AG10803 (cell line): ENCODE measurements at places on chromosomes 1 and 21.

DNA sequence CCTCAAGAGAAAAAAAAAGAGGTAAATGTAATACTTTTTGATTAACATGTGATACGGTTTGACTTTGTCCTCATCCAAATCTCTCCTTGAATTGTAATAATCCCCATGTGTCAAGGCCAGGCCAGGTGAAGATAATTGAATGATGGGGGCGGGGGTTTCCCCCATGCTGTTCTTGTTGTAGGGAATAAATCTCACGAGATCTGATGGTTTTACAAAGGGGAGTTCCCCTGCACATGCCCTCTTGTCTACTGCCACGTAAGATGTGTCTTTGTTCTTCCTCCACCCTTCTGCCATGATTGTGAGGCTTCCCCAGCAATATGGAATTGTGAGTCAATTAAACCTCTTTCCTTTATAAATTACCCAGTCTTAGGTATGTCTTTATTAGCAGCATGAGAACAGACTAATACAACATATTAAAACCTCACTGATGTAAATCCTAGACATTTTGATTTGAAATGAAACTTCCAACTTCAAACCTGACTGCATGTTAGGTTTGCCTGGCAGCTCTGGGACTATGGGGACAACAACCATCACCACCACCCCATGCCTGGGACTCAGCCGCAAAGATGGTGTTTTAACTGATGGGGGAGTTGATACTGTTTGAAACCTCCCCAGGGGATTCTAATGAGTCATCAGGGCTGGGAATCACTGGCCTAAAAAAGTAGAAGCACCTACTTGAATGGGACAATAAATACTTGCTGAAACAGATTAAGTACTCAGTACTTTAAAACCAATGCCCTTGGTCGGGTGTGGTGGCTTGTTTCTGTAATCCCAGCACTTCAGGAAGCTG lies 32.8 kb upstream of the BACH1 start:
- DNase-seq, result no peak

DNA sequence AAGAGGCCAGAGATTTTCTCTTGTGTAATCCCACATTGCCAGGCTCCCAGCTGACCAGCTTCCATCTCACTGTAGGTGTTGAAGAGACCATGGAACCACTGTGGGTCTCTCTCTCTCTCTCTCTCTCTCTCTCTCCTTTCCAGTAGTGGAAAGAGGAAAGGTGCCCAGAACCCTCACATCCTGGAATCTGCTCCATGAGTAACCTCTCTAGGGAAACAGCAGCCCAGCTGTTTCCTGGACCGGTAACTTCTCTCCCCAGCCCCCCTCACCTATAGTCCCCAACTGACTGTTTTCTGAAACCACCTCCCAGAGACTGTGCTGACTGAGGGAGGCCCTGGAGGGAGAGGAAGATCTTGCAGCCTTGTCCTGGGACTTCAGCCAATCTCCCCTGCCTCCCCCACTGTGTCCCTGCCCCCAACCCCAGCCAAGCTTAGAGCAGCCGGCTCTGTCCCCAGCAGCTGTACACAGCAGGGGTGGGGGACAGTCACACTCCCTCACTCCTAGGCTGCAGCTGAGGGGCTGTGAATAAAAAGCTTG lies 20.6 kb upstream of the SLC45A3 start:
- no peak for DNase-seq

- peak; percentile 40 for DNase-seq
Observed at GRCh38 chr1:203104789-203105390, 19.1 kb upstream of the MYOG start.

DNA sequence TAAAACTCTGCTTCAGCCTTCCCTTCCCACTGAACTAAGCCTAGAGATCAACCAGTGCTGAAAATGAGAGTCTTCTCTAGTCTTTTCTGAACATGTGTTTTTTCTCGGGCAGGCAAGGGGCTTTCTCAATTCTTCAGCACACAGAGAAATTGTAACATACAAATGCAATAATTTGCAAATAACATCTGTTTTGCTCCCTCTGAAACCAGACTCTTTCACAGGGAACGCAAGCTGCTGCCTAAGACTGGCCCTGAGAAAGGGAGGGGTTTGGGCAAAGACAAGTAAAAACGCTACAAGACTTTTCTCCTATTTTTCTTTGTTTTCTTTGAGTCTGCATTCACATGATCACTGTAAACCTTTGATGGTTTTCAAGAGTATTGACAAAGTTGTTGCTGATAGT lies 39.6 kb upstream of the VN1R5 start:
- DNase-seq, result no peak

DNA sequence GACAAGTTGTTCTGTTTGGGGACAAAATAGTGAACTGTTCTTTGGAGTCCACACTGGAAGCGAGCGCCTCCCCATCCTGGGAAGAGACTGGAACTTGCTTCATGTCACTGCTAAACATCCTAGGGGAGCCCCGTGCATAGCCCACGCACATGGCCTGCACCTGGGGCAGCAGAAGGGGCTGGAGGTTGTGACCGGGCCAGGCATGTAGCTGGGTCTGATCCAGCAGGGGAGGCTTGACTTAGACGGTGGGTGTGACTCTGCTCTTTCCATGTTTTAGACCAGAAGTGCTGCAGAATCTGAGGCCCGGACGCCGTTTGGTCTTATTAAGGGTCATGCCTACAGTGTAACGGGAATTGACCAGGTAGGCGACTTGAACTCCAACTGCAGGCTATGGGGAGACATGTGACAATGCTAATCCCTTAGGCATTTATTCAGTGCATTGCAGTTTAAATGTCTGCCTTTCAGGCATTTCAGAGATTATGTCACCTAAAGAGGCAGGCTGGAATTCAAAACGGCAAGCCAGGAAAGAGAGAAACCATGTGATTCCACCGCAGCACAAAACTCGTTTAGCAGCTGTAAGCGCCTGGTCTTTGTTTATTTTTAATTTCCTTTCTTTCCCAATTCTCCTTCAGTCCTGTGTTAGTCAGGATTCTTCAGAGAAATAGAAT lies 21.8 kb downstream of the CAPN9 start:
- DNase-seq, result peak; percentile 65

- DNase-seq, result no peak
Observed at GRCh38 chr1:212794561-212795014, 2.9 kb downstream of the TATDN3 start.

DNA sequence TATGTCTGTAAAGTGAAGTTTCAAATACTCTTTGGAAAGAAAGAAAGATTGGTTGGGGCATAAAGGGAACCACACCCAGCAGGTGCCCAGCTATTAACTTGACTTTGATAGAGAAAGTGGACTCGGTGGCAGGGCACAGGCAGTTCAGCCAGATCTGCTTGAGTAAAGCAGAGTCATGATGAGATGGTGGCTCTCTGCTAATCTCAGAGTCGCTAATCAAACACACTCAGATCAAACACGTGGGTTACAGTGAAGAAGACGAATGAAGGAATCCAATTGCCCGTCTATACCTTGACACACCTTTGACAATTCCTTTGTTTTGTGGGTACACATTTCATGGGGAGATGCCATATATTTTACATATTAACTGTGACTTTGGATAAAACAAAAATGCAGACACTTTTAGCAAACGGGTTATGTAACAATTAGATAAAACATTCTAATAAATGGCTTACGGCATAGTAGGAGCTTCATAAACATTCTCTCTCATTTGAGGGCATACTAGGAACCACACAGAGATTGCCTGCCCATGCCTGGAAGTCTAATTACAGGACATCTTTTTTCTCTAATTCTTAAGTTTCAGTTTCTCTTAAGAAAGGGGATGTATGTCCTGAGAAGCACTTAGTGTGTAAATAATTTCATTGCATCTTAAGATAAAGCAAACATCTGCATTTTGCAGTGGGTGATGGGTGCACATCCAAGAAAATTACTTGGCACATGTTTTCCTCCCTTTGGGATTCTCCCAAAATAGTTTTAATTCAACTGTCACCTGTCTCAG lies 7.2 kb downstream of the CBR1 start:
- no peak for DNase-seq

DNA sequence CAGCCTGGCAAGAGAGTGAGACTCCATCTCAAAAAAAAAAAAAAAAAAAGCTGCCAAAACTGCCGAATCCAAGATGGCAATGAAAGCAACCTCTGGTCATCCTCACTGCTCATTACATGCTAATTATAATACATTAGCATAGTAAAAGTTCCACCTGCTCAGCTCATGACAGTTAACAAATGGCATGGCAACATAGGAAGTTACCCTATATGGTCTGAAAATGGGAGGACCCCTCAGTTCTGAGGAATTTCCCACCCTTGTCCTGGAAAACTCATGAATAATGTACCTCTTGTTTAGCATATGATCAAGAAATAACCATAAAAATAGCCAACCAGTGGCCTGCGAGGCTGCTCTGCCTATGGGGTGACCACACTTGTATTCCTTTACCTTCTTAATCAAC lies 93.1 kb upstream of the PGBD5 start:
- no peak for DNase-seq

DNA sequence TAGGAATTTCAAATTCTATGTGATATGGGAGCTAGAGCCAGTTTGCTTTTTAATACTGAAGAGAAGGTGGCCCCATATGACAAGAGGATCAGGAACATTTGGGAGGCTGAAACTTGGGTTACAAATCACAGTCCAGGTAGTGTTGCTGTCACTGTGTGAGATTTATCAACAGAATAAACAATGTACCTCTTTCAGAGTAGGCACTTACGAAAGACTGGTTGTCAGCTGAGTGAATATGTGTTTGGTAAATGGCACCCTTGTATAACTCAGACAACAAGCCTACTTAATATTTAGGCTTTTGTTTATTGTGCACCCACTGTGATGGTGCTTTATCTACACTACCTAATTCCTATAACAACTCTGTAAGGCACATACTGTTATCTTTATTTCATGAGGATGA lies 7.4 kb upstream of the HAO2 start:
- no peak for DNase-seq

DNA sequence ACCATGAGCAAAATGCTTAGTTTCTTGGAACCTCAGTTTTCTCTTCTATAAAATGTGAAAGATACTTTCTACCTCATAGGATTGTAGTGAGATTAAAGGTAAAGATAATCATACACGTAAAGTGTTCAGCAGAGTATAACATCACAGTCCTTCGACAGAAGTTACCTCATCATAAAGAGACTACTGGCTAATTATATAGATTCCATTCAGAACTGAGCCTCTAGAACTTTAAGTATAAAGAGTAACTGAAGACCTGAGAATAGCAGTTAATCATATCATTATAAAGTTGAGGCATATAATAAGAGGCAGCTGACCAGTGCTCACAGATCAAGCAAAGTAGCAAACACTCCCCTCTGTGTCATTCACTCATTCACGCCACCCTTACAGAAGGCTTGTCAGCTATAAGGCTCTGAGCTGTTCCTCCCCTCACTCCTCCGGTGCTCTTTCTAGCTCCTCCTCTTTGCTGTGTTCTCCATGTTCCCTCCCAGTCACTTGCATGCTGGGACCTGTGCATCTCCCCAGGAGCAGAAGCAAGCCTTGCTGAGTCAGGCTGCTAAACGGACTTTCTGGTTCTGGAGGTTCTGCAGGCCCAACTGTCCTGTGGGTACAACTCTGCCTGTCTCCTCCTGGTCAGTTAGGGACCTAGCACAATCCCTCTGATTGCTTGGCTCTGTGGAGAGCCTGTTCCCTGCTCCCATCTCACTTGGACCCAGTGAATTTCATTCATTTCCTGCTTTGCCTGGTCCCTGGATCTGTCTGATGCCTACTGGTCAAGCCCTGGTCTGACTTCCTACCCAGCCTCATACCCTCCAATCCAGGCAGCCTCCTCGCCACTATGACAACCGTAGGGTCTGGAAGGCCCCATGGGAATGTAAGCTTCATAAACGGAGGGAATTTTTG lies 28.3 kb upstream of the LY9 start:
- no peak for DNase-seq

DNA sequence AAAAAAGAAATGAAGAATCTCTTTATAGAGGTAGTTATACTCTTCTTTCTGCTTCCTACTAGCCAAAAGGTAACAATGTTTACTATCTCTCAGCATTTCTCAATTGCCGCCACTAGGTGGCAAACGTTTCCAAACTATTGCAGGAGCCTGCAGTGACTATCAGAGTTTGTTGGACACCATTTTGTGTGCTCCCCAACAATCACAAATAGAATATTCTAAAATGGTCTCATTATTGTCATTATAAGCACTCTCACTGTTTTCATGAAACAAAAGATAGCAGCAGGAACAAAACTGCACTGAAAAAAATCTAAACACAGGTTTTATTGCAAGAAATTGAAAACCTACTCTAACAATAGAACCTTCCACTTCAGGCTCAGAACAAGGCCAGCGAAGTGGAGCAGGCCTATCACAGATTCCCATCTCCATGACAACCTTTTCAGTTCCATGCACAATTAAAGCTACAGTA lies 83.9 kb upstream of the PLPPR4 start:
- peak; percentile 74 for DNase-seq

- DNase-seq, result no peak
Observed at GRCh38 chr1:28135371-28136168, 40.9 kb downstream of the PTAFR start.

DNA sequence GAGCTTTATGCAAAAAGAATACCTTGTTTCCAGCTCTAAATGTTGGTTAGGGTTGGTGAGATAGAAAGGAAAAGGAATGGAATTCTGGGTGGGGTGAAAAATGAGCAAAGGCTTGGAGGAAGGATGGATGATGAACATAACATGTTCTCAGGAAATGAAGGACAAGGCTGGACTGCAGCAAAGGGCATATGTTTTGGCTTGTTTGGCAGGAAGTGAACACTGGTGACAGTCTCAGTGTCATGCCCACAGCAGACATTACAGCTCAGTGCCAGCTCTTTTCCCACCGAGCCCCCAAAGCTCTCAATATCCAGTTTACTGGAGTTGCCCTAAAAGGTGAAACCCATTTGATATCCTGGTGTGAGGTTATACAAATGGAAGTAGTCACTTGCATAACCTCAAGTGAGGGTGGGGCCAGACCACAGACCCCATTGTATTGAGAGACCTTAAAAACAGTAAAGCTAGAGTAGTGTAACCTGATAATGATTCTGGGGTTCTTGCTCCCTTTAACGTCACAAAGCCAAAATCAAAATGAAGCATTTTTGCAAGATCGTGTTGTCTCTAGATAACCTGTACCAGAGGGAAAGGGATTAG lies 270.6 kb downstream of the NFIA start:
- no peak for DNase-seq

DNA sequence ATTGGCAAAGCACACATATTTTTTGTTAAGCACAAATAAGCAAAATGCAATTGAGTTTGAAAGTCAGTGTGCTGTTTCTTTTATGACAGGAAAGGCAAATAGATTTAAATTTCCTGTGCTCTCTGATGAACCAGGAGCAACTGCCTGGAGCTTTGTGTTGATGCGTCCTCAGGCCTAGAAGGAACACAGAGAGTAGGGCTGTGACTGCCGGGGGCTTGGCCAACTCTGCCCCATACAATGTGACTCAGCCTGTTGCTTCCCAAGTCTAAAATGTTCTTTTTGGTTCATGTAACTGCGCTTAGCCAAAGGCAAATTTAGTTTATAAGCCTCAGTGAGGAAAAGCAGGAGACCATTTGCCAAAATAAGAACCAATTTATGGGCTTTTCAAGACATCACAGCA lies 37.5 kb downstream of the TOR1AIP2 start:
- DNase-seq, result no peak

- DNase-seq, result no peak
Observed at GRCh38 chr1:89530444-89531089, 5.9 kb downstream of the LRRC8B start.
